Chondrocyte (in vitro differentiated cells): ENCODE measurements at places on chromosomes 7 and 10. TPM values are rescaled to one million over a fixed set of nuclear protein-coding genes. Genes with fewer than 3 reads are reported as not detected.

GRCh38 chr10:132752378-132752777 is 33.6 kb downstream of the NKX6-2 start:
- no peak for DNase-seq
- H3K27ac ChIP-seq, result no peak overlapping the region
- H3K4me3 ChIP-seq, result no peak overlapping the region
- no peaks in the 10 kb centered on the region for H3K27me3 ChIP-seq

- no peaks in the 10 kb centered on the region for H3K27me3 ChIP-seq
- H3K4me3 ChIP-seq, result no peak overlapping the region
- H3K36me3 ChIP-seq, result peaks cover 2% of the 10 kb centered on the region
- peaks cover 24% of the 10 kb centered on the region for H3K4me1 ChIP-seq
- no peak for DNase-seq
Measured at GRCh38 chr7:140054751-140055150, 8.0 kb downstream of the PARP12 start.

GRCh38 chr10:132785723-132786475 is at the start of gene NKX6-2:
Gene NKX6-2 (minus strand): TSS chr10:132786147. CDS start chr10:132785948, 199 bp downstream.
- H3K36me3 ChIP-seq, result peaks cover 17% of the 10 kb centered on the region
- H3K4me1 ChIP-seq, result no peaks in the 10 kb centered on the region
- H3K27ac ChIP-seq, result no peak within 1 kb of the TSS
- peaks cover 16% of the 10 kb centered on the region for H3K27me3 ChIP-seq
- DNase-seq, result no peak

DNA sequence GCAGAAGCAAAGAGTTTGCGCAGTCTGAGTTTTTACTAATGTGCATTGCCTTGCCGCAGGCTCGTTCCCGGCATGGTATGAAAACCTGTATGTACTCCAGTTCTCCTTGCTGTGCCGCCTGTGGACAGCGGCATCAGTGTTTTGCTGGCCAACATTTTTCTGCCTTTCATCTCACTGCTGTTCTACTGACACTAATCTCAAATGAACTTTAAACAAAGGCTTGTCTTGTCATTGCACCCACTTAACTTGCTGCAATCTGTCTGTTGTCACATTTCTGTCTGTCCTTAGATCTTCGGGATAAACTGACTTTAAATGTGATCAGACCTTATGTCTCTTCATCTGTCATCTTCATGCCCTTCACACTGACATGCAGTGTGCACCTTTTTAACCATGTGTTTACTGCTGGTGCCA is 71.7 kb upstream of the ZNRF2 start:
- peaks cover 8% of the 10 kb centered on the region for H3K4me1 ChIP-seq
- no peak for DNase-seq
- H3K36me3 ChIP-seq, result no peaks in the 10 kb centered on the region

DNA sequence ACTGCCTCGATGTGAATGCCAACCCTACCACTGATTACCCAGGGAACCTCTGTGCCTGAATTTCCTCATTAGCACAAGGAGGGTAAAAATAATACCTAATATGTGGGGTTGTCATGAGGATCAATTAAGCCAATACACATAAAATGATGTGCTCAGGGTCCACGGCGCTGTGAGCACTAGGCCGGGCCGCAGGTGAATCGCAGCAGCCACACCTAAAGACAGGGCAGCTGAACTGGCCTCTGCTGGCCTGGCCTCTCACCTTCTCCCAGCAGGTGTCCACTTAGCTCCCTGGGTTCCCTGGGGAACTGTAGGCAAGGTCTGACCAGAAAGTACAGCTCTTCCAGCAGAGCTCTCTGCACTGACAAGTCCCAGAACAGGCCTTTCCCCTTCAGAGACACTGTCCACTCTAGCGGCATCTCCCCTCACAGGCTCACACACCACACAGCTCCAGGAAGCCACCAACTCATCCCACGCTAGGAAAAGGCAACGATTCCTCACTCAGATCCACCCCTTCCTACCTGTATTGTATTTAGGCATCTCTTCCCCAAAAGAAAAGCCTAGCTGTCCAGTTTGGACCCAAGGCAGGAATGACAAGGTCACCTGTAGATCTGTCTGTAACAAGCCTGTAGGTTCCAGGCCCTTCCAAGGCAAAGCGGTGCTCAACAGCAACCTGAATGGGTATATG is 273.1 kb downstream of the USP6NL start:
- H3K4me1 ChIP-seq, result peaks cover 2% of the 10 kb centered on the region
- H3K27me3 ChIP-seq, result peaks cover 8% of the 10 kb centered on the region
- no peak overlapping the region for H3K27ac ChIP-seq
- no peak for DNase-seq
- no peak overlapping the region for H3K4me3 ChIP-seq
- peaks cover 8% of the 10 kb centered on the region for H3K36me3 ChIP-seq

DNA sequence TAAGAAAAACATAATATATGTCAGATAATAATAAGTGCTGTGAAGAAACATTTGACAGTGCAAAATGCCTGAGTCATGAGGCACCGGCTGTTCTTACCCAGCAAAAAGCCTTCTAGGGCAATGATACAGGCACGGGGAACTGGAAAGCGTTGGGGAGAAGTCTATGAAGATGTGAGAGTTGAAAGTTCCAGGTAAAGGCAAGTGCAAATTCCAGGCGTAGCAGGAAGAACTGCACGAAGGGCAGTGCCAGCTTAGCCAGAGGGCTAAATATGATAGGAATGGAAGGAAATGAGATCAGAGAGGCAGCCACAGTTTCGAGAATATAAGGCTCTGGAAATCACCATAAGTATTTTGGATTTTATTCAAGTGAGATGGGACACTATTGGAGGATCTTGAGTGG is 87.0 kb downstream of the IPMK start:
- H3K4me3 ChIP-seq, result no peak overlapping the region
- no peak overlapping the region for H3K27ac ChIP-seq
- no peaks in the 10 kb centered on the region for H3K4me1 ChIP-seq
- no peaks in the 10 kb centered on the region for H3K36me3 ChIP-seq
- no peak for DNase-seq

GRCh38 chr7:158396301-158396905 is 191.2 kb downstream of the PTPRN2 start:
- no peaks in the 10 kb centered on the region for H3K4me1 ChIP-seq
- peak; percentile 50 for DNase-seq
- no peak overlapping the region for H3K4me3 ChIP-seq
- no peak overlapping the region for H3K27ac ChIP-seq
- H3K36me3 ChIP-seq, result no peaks in the 10 kb centered on the region

DNA sequence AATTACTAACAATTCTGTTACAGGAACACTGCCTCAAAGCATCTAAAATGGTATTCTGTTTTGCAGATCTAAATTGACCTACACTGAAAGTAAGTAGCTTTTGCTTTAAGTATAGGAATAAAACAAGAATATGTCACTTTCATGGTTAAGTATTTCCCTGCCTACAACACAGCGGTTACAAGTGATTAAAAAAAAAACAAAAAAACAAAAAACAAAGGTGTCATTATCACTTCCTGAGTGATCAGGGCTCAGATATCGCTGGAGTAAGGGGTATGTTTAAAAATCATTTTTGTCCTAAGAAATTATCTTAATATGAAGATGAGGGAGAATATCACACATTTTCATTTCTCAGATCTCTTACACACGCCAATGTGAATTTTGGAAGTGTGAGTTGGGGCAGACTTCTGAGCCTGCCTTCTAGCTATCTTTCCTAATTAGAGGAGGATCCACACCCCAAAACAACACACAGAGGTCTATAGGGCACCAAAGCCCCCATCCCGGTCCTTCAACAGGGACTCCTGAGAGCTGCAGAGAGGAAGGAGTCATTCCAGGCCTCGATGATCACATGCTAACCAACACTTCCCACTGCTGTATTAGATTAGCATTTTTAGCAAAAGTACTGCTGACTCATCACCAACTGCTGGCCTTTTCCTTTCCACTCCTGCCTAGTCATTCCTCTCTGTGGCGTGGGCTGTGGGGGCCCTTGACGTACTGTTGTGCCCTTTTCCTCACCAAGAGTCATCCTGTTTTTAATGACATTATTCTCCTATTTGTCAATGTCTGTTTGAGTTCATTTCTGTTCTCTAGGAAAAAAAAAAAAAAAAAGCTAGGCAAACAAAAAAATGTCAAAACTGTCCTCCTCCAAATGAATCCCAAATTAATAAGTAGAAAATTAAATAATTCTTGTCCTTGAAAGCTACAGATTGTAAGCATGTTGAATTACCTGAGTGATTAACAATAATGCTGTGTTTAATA is 31.2 kb downstream of the PRTFDC1 start:
- H3K4me1 ChIP-seq, result peaks cover 10% of the 10 kb centered on the region
- DNase-seq, result no peak
- peak overlapping the region; percentile 25 for H3K4me3 ChIP-seq
- H3K27ac ChIP-seq, result peak overlapping the region; percentile 96
- H3K36me3 ChIP-seq, result peaks cover 15% of the 10 kb centered on the region

GRCh38 chr10:54434782-54435181 is 366.2 kb downstream of the PCDH15 start:
- H3K27ac ChIP-seq, result no peak overlapping the region
- DNase-seq, result no peak
- H3K4me1 ChIP-seq, result no peaks in the 10 kb centered on the region
- H3K36me3 ChIP-seq, result no peaks in the 10 kb centered on the region

Gene CPXM2
- total RNA-seq, result not detected in 3 replicates

Gene TNRC18
- 95.4 to 137 TPM (median 101 TPM) in 3 replicates for total RNA-seq

Gene GSTO2
- 0.28 to 0.73 TPM (median 0.32 TPM) in 3 replicates for total RNA-seq

Gene TMEM139
- total RNA-seq, result not detected in 3 replicates

Gene THNSL1
- total RNA-seq, result 3.0 to 5.3 TPM (median 3.3 TPM) in 3 replicates

Gene PIK3CG
- not detected in 3 replicates for total RNA-seq

Gene SPDYE6
- total RNA-seq, result not detected in 3 replicates
